ENCODE measurements at places on chromosomes 7 and 10.

DNA sequence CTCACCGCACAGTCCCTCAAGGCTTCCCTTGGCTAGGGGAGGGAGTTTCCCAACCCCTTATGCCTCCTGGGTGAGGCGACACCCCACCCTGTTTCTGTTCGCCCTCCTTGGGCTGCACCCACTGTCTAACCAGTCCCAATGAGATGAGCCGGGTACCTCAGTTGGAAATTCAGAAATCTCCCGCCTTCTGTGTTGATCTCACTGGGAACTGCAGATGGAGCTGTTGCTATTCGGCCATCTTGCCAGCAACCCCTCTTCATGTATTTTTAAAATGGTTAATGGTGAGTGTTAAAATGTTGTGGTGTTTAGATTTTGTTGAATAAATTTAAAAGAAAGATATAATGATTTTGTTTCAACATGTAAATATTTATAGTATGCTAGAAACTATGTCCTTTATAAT, 22.0 kb downstream of the UMAD1 start:
- no peak for DNase-seq

- no peak for DNase-seq
Measured at GRCh38 chr7:134637934-134638719, 8.5 kb upstream of the BPGM start.

GRCh38 chr10:117218654-117219053, 21.4 kb downstream of the KCNK18 start:
- DNase-seq: no peak

DNA sequence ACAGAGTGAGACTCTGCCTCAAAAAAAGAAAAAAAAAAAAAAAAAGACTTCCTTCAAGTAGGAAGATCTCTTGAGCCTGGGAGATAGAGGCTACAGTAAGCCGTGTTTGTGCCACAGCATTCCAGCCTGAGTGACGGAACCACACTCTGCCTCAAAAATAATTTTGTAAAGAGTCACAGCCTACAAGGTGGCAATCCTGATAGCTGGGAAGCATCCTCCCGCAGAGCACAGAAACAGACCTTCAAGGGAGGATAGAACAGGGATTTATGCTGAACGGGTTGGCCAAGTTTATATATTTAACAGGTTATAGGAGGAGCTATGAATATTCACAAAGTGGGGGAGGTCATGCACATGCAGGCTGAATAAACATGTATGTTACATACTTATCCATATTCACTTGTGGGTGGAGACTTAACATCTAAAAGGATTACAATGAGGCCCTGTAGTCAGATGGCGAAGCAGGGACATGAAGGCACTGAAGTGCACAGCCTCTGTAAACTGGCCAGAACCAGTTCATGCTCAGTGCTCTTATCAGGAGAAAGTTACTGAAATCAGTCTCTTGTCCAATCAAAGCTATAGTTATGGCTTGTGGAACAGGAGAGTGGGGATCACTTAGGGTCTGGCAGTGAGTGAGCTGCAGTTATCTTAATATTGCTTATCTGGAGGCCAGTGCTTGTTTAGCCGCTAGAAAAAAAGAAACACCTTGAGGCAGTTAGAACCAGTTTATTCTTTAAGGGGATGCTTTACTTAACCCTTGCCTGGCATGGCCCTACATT, 6.8 kb downstream of the LMBR1 start:
- no peak for DNase-seq
